ENCODE measurements at places on chromosomes 2 and 18. TPM values are rescaled to one million over a fixed set of nuclear protein-coding genes. Genes with fewer than 3 reads are reported as not detected.

The MARCHF4 gene
- total RNA-seq = 42.8 TPM

The SRSF7 gene
- 104 TPM for total RNA-seq

The DDX1 gene
- 140 TPM for total RNA-seq

The AOX1 gene
- total RNA-seq = 3.4 TPM

The TMEM18 gene
- 16.8 TPM for total RNA-seq

The CCDC141 gene
- total RNA-seq = 0.18 TPM

The MGAT4A gene
- total RNA-seq = 1.2 TPM

The ALPG gene
- total RNA-seq = 0.27 TPM

The DLX1 gene
- not detected for total RNA-seq

- no peaks in the 10 kb centered on the region for H3K27me3 ChIP-seq
- no peak for DNase-seq
- no peak overlapping the region for H3K4me3 ChIP-seq
- no peak overlapping the region for H3K27ac ChIP-seq
- no peaks in the 10 kb centered on the region for H3K36me3 ChIP-seq
- peaks cover 16% of the 10 kb centered on the region for H3K4me1 ChIP-seq
These were observed 464.2 kb upstream of the UBE2E3 start for GRCh38 chr2:180516232-180516631.

- H3K27me3 ChIP-seq = no peaks in the 10 kb centered on the region
- peaks cover 22% of the 10 kb centered on the region for H3K4me1 ChIP-seq
- no peak for DNase-seq
- no peak overlapping the region for H3K27ac ChIP-seq
- no peaks in the 10 kb centered on the region for H3K36me3 ChIP-seq
- H3K4me3 ChIP-seq = no peak overlapping the region
These were observed 79.6 kb downstream of the PDE11A start for GRCh38 chr2:177992992-177993391.

DNA sequence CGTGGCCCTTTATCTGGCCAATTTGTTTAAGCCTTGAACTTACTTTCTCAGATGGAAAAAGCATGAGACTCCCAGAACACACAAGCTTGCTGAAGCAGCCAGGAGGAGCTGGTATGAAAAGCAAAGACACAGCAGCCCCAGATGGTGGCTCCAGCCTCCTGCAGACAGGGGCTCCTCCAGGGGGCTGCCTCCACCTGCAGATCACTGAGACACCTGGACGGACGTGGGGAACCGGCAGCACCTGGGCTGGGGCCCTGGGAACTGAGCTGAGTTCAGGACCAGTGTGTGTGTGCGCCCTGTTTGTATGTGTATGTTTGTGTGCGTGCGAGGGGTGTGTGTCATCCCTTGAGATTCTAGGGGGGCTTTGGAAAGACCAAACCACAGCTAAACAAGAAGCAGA lies 8.6 kb downstream of the CYS1 start:
- no peaks in the 10 kb centered on the region for H3K36me3 ChIP-seq
- H3K4me1 ChIP-seq = no peaks in the 10 kb centered on the region
- no peak for DNase-seq
- H3K27me3 ChIP-seq = peaks cover 14% of the 10 kb centered on the region
- H3K4me3 ChIP-seq = no peak overlapping the region
- no peak overlapping the region for H3K27ac ChIP-seq

GRCh38 chr2:138602166-138602460 lies 100.5 kb downstream of the SPOPL start:
- H3K27me3 ChIP-seq = no peaks in the 10 kb centered on the region
- H3K4me1 ChIP-seq = no peaks in the 10 kb centered on the region
- no peaks in the 10 kb centered on the region for H3K36me3 ChIP-seq

DNA sequence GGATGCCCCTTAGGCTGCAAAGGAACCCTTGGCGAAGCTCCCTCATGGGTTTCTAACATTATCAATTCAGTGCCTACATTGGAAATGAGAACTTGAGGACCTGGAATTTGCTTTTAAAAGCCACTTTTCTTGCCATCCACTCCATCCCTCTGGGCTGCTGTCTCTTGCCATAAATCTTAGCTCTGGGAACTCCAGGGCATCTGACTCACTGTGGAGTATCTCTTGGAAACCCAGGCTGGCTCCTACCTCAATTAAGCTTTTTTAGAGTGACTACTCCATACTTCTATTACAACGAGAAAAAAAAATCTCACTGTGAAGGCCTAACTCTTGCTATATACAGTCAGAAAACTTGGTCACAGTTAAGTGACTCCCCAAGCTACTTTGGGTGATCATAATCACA lies 227.2 kb upstream of the SETBP1 start:
- H3K4me1 ChIP-seq = no peaks in the 10 kb centered on the region
- no peak overlapping the region for H3K4me3 ChIP-seq
- peak; percentile 6 for DNase-seq

GRCh38 chr2:207241198-207241597 lies 75.5 kb upstream of the KLF7 start:
- H3K4me3 ChIP-seq = no peak overlapping the region
- H3K36me3 ChIP-seq = no peaks in the 10 kb centered on the region
- H3K27ac ChIP-seq = peak overlapping the region; percentile 99

GRCh38 chr2:202609381-202610145 lies 25.2 kb upstream of the FAM117B start:
- H3K4me3 ChIP-seq = no peak overlapping the region
- no peak overlapping the region for H3K27ac ChIP-seq
- H3K36me3 ChIP-seq = no peaks in the 10 kb centered on the region
- no peak for DNase-seq
- H3K27me3 ChIP-seq = no peaks in the 10 kb centered on the region
- no peaks in the 10 kb centered on the region for H3K4me1 ChIP-seq

DNA sequence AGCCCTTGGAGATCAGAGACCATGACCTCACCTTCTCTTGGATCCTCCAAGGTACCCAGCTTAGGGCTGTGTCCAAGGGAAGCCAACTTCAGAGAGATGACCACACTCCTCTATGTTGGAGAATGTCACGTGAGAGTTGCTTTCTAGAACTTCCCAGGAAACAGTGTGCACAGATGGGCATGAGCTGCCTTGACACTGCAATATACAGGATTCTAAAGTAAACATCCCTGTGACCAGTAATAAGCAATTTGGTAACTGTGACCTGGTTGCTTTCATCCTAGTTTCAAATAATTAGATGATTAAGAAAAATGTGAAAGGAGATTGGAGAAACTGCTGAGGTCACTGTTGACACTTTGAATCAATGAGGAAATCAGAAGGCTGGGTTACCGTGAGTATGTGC lies 181.1 kb upstream of the EPAS1 start:
- H3K36me3 ChIP-seq = no peaks in the 10 kb centered on the region
- H3K27me3 ChIP-seq = no peaks in the 10 kb centered on the region
- H3K4me3 ChIP-seq = no peak overlapping the region
- H3K4me1 ChIP-seq = peaks cover 28% of the 10 kb centered on the region

DNA sequence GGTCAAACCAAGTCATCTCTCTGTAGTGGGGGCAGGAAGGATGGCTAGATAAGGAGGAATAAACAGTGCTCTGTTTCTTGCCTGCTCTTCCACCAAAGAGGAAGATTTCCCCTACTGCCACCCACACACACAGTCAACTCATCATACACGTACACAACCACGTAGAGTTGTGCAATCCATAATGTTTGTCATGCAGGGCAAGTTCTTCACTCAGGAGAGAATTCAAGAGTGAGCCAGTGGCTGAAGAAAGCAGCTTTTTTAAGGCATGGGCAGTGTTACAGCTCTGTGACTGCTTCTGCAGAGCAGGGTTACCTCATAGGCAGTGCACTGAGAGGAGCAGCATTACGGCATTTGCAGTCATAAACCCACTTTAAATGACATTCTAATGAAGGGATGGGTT lies 283.0 kb downstream of the RND3 start:
- H3K27ac ChIP-seq = no peak overlapping the region
- H3K4me1 ChIP-seq = peaks cover 2% of the 10 kb centered on the region
- DNase-seq = peak; percentile 86
- H3K4me3 ChIP-seq = no peak overlapping the region

- no peak overlapping the region for H3K4me3 ChIP-seq
- no peak overlapping the region for H3K27ac ChIP-seq
- DNase-seq = peak; percentile 47
- H3K4me1 ChIP-seq = peaks cover 14% of the 10 kb centered on the region
- H3K36me3 ChIP-seq = no peaks in the 10 kb centered on the region
- no peaks in the 10 kb centered on the region for H3K27me3 ChIP-seq
These were observed 70.5 kb upstream of the RTN4 start for GRCh38 chr2:55120634-55121359.

- no peaks in the 10 kb centered on the region for H3K27me3 ChIP-seq
- H3K36me3 ChIP-seq = no peaks in the 10 kb centered on the region
- no peak for DNase-seq
- H3K27ac ChIP-seq = no peak overlapping the region
These were observed 25.1 kb downstream of the BAZ2B start for GRCh38 chr2:159591221-159591620.

DNA sequence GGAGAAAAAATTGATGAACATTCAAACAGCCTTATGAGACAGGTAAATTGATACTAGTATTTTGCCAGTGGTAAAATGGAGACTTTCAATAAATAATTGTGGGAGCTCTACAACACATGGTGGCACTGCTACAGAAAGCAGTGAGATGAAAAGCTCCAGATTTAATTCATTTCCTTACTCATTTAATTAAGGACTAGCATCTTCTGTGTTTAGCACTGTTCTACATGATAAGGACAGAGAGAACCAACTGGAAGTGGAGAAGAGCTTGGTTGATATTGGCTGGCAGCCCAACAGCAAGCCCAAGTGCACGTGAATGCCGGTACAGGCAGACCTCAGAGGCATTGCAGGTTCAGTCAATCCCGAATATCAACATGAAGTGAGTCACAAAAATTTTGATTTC lies 470.4 kb upstream of the MYT1L start:
- DNase-seq = no peak
- H3K4me1 ChIP-seq = no peaks in the 10 kb centered on the region
- no peaks in the 10 kb centered on the region for H3K36me3 ChIP-seq
- no peak overlapping the region for H3K4me3 ChIP-seq
- no peaks in the 10 kb centered on the region for H3K27me3 ChIP-seq
- no peak overlapping the region for H3K27ac ChIP-seq

- no peak for DNase-seq
- H3K36me3 ChIP-seq = no peaks in the 10 kb centered on the region
- no peak overlapping the region for H3K4me3 ChIP-seq
- no peaks in the 10 kb centered on the region for H3K4me1 ChIP-seq
- H3K27ac ChIP-seq = no peak overlapping the region
These were observed 32.8 kb downstream of the TMEM247 start for GRCh38 chr2:46512185-46512584.

- no peak overlapping the region for H3K27ac ChIP-seq
- no peaks in the 10 kb centered on the region for H3K27me3 ChIP-seq
- no peak overlapping the region for H3K4me3 ChIP-seq
- no peaks in the 10 kb centered on the region for H3K36me3 ChIP-seq
These were observed 31.7 kb upstream of the DNMT3A start for GRCh38 chr2:25373269-25373981.

DNA sequence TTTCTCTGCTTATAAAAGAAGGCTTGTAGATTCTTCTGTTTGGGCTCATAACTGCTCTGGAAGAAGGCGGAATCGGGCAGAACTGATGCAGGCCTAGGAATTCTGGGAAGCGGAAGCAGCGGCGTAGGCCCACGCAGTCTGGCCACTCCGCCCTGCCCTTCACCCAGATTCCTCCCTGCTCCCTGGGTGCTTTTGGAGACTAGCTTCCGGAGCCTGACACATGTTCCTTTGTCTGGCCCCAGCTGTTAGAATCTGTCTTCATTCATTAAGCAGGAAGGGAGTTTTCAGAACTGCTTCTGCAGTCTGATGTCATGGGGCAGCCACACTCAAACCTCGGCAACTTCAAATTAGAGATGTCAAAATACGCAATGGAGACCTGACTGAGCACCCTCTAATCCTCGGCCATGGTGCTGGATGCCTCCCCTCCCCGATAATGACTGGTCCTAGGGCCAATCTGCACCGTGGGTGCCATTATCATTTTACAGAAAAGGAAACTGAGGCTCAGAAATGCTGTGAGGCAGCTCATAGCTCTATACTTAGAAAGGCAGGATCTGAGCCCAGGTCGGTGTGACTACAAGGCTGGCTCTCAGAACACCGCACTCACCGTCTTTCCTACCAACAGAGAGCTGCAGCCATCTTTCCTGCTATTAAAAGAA lies 275.7 kb downstream of the MYCN start:
- DNase-seq = no peak
- no peak overlapping the region for H3K27ac ChIP-seq
- H3K27me3 ChIP-seq = no peaks in the 10 kb centered on the region
- no peaks in the 10 kb centered on the region for H3K36me3 ChIP-seq
- no peak overlapping the region for H3K4me3 ChIP-seq

DNA sequence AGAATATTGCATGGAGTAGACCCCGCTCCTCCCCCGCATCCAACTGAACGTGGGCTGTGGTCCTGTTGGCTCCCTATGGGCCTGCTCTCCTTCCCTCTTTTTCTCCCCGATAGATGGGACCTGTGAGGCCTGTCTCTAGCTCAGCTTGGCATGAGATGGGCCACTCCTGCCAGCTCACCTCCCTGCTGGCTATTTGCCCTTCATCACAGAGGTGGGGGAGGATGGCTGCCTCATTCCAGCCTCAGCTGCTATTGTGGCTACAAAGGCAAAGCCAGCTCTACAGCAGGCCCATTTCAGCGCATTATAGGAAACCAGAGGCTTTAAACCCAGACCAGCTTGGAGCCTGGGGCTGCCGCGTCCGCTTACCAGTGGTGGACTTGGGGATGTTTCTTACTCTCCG lies 313.9 kb downstream of the GBX2 start:
- H3K27ac ChIP-seq = no peak overlapping the region
- no peaks in the 10 kb centered on the region for H3K36me3 ChIP-seq
- H3K27me3 ChIP-seq = no peaks in the 10 kb centered on the region

- H3K36me3 ChIP-seq = no peaks in the 10 kb centered on the region
- no peak overlapping the region for H3K27ac ChIP-seq
- H3K4me3 ChIP-seq = no peak overlapping the region
- peak; percentile 25 for DNase-seq
- H3K4me1 ChIP-seq = peaks cover 6% of the 10 kb centered on the region
- peaks cover 3% of the 10 kb centered on the region for H3K27me3 ChIP-seq
These were observed 101.4 kb downstream of the NFATC1 start for GRCh38 chr18:79496978-79497637.

DNA sequence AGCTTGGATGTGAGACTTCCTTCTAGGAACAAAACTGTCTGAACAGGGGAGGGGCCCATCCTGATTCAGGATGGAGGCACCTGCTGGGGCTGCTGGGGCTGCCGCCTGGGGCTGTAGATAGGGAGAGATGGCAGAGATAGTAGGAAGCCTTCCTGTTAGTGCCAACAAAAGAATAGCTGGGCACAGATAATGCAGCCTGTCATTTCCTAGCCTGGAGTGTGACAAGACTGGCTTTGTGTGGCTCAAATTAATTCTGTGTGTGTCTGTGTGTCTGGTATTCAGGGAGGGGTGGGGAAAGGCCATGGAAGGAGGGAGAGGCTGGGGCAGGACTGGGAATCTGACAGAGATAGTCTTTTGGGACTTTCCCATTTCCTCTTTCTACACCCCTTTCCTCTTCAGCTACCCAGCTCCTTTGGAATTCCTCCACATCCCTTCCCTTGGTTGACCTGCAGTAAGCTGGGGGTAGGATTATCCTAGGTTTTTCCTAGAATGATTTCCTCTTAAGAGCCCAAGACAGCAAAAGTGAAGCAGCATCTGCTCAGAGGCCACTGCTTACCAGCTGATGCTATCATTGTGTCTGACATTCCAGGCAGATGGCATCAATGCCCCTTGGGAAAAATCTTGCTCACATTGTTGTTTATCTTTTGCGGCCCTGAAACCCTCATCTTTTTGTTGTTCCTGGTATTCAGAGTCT lies 144.9 kb upstream of the LHCGR start:
- H3K4me3 ChIP-seq = no peak overlapping the region
- peak; percentile 2 for DNase-seq
- H3K27me3 ChIP-seq = no peaks in the 10 kb centered on the region
- H3K4me1 ChIP-seq = no peaks in the 10 kb centered on the region

Measured in astrocyte (in vitro differentiated cells and primary cell).